Kidney (tissue), 22 donors: ENCODE measurements at places on chromosomes 12 and 14. TPM values are rescaled to one million over a fixed set of nuclear protein-coding genes. Genes with fewer than 3 reads are reported as not detected.

DNA sequence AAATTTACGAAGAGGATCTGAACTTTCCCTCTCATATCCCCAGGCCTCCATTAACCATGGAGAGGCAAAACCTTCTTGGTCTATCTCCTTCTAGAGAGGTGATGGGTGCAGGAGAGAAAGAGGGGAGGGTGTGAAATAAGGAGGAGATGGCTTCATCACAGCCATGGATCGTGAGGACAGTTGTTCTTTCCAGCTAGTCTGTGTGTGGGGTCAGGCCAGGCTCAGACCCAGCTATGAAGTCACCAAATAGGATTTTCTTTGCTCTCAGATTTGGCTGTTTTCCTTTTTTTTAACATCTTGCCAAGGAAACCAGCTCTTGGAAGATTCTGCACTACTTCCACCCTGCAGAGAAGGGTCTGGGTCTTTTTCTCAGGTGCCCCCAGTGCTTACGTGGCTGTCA is 64.9 kb upstream of the FAM181A start:
- no peak for DNase-seq

DNA sequence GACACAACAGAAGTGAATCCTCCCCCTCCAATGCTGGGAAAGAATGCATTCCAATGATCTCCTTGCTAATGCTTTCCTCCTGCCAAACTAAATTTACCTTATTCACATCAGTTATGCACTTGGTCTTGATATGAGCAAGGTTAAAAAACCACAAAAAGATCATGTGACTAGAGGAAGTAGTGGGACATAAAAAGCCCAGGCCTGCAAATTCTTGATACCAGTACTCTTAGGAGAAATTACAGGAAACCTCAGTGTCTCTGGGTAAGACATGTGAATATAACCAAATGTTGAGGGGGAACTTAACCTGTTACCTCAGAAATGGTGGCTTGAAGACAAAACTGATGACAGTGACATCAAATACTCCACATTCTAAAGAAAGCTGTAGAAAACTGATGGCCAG is 427.1 kb downstream of the RPS29 start:
- no peak for DNase-seq

DNA sequence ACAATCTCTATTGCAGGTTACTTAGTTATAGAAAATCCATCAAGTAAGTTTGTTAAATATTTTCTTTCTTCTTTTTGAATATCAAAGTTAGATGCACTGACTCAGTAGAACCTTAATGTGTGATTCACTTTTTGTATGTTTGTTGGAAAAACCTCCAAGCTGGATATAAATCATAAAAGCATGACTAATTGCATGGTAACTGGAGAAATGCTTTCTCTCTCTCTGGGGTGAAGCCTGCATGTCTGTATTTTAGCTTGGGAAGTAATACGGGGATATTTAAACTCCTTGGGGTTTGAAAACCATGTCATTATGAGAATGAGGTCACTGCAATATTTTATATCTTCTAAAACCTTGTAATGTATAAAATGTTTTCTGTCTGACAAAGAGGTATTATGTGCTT is 58.6 kb upstream of the MYF6 start:
- DNase-seq = no peak

- no peak for DNase-seq
These were observed 2.3 kb downstream of the SLC25A29 start for GRCh38 chr14:100303925-100304324.

DNA sequence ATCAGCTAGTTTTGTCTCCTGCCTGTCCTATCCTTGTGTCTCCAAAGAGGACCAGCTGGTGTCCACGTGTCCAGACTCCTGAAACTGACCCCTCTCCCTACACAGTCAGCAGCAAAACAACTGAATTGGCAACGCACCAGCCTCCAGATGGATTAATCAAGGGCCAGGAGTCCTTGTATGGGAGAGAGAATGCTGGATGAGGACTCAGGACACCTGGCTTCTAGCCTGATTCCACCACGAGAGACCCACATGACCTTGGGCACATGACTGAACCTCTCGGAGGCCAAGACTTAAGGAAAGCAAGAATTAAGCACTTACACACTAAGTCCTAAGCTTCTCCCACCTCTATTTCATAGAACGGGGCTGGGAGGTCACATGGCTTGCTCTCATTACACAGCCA is 60.4 kb upstream of the CMKLR1 start:
- no peak for DNase-seq

GRCh38 chr12:113466454-113467141 is 5.1 kb downstream of the LHX5 start:
- DNase-seq = no peak

- no peak for DNase-seq
These were observed 20.5 kb downstream of the CKB start for GRCh38 chr14:103501921-103502669.

GRCh38 chr12:75699728-75700496 is 188.5 kb upstream of the KRR1 start:
- DNase-seq = no peak

- DNase-seq = no peak
These were observed 76.2 kb downstream of the PDZRN4 start for GRCh38 chr12:41264281-41264680.

- DNase-seq = peak; percentile 78
These were observed 18.8 kb downstream of the SOCS2 start for GRCh38 chr12:93591137-93591868.

DNA sequence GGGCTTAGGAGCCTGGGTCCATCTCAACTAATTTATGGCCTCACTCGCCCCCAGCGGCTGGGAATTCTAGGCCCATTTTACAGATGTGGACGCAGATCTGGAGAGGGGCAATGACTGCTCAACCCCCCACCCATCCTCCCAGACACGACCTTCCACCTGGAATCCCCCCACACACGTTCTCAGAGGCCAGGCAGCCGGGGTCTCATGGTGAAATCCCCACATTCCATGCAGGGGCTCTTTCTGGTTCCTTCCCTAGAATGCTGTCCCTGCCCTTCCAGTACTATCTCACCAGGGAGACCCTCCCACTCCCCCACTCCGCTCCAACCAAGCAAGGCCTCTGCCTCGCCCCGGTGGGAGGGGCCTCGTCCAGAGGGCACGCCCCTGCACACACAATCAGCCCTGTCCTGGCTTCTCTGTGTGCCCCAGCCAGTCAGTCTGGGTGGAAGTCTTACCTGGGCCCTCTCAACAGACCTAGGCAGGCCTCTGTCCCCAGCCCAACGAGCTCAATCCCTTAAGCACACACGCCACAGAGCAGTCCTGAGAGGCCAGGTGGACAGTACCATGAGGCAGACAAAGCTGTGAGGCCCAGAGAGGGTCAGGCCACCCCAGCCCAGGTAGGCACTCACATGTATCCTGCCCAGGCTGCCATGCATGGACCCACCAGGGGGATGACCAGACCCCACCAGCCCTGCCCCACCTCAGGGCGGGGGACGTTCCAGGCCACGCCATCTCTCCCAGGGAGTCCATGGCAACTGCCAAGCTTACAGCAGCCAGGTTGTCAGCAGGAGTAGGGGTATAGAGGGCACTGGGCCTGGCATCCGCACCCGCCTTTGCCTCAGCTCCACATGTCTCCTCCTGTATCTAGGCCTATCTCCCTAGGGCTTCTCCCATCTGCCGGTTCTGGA is 1.3 kb upstream of the ANKRD9 start:
- no peak for DNase-seq

DNA sequence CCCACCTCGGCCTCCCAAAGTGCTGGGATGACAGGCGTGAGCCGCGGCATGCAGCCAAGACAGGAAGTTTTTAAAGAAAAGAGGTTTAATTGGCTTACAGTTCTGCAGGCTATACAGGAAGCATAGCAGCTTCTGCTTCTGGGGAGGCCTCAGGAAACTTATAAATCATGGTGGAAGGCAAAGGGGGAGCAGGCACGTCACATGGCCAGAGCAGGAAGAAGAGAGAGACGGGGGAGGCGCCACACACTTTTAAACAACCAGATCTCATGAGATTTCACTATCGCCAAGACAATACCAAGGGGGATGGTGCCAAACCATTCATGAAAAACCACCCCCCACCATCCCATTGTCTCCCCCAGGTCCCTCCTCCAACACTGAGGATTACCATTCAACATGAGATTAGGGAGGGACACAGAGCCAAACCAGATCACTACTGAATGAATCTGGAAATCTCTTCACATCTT is 14.1 kb downstream of the CCDC63 start:
- DNase-seq = peak; percentile 36

DNA sequence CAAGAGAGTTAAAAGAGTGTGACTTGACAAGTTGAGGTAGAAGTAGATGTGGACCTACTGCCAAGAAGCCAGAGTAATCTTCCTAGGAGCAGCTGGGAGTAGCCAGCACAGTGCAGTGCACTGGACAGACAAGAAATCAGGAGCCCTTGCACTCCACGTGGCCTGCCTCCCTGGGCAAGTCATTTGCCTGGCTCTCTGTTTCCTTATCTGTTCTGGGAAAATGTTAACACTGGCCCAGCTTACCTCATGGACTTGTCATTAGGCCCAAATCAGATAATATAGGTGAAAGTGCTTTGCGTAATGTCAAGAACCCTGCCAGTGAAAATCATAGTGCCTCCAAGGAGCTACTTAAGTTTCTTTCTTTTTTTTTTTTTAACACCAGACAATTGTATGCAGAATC is 19.2 kb downstream of the SLC7A8 start:
- no peak for DNase-seq

DNA sequence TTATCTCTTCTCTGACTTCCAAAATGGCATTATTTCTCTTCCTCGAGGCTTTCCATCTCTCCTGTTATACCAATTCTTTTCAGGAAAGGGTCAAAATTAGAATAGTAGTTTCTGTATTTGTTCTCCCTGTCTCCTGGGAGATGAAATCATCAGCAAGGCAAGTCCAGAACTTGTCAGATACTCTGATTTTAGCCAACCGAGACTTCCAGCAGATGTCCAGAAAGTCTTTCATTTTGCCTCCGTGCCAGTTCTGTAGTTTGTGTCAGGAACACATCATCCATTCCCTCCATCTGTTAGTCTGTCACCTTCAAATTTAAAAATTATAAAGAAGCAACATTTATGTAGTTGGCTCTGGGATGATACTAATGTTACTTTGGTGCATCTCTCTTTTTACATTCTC is 275.7 kb downstream of the CCDC59 start:
- DNase-seq = no peak

GRCh38 chr12:95205685-95206084 is 11.6 kb downstream of the FGD6 start:
- DNase-seq = no peak

- no peak for DNase-seq
These were observed 150.7 kb upstream of the CPM start for GRCh38 chr12:69083689-69084088.

DNA sequence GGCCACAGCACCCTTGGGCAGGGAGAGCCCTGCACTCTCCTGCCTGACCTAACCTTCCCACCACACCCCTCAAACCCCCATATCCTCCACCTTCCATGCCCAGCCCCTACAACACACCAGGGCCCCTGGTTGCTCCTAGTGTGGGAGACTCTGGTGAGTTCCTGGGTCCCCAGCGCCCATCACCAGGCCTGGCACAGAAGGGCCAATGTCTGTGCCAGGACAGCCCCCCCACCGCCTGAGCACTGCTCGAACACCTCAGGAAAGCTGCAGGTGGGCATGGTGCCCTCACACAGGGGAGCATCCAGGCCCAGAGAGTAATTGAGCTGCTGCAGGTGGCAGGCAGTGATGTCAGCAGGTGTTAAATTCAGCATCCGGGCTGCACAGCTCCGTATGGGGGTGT is 15.2 kb downstream of the ADCY6 start:
- no peak for DNase-seq

DNA sequence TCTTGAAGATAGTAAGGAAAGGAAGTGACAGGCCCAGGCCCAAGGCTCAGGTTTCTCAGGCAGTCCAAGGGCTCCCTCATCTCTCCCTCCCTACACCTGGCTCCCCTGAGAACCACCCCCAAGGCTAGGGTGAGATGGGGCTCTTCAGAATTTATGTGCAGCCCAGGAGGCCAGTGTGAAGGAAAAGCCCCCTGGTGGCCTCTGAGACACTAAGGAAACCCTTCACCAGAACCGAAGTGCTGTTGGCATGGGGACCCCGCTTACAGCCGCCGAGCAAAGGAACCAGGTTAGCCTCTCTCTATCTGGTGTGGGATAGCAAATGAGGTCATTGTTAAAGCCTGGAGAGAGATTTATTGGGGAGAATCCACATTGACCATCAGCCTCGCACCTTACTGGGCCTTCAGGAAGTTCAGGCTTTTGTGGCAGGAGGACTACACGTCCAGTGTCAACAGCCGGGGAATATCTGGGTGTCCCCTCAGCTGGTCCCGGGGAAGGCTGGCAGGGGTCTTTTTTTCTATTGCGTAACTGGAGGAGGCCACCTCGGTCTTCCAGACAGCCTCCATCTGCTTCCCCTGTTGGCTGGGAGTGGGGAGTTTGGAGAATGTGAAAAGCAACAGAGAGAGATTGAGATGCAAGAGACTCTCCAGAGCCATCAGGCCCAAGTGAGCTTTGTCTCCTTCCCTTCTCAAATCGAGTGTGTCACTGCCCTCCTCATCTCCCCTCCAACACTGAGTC is 18.1 kb downstream of the FAM186B start:
- DNase-seq = no peak

DNA sequence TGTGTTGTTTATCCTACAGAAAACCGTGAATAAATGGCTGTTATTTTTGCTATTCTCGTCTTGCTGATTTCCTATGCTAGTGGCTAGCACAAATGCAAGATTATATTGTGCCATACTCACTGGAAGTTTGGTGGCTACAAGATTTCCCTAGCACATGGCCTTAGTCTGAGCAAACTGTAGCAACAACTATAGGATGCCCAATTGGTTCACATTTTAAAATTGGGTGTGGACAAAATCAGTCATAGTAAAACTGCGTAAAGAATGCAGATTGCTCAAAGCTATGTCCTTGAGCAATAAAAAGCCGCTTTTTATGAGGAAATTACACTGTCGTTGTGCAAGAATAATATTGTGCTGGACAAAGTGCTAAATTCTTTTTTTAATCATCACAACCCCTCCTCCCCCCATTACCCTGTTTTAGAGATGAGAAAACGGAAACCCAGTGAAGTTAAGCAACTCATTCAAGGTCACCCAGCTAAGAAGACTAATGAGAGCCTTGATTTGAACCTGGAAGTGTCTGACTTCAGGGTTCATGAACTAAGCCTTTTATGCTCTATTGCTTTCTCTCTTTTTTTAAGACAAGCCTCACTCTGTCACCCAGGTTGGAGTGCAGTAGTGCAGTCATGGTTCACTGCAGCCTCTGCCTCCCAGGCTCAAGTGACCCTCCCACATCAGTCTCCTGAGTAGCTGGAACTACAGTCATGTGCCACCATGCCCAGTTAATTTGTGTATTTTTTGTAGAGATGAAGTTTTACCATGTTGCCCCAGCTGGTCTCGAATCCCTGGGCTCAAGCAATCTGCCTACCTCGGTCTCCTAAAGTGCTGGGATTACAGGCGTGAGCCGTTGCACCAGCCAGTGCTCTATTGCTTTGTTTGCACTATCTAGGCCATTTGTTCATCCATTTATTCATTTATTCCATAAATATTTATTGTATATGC is 73.6 kb downstream of the SRGAP1 start:
- DNase-seq = peak; percentile 84

- DNase-seq = no peak
These were observed 1261.6 kb upstream of the TMEM132C start for GRCh38 chr12:127005406-127005805.

Gene SERPINA5
- total RNA-seq = 85.1 TPM

Gene SERPINA9
- total RNA-seq = not detected

Gene ASIC1
- 1.6 TPM for total RNA-seq

Gene HOXC13
- total RNA-seq = not detected

Gene ACSM4
- total RNA-seq = not detected

Gene CSRP2
- total RNA-seq = 40.8 TPM

Gene DCN
- 317 TPM for total RNA-seq

Gene WDR20
- 44.2 TPM for total RNA-seq

Gene JPH4
- total RNA-seq = 7.0 TPM

Gene RND1
- total RNA-seq = 1.0 TPM

Gene SPTLC2
- total RNA-seq = 66.1 TPM
